ENCODE measurements at places on chromosomes 7 and 10. TPM values are rescaled to one million over a fixed set of nuclear protein-coding genes. Genes with fewer than 3 reads are reported as not detected.

GPR85 gene
- total RNA-seq, result not detected

TECPR1 gene
- 63.9 TPM for total RNA-seq

SPRN gene
- not detected for total RNA-seq

- no peaks in the 10 kb centered on the region for H3K36me3 ChIP-seq
- H3K27me3 ChIP-seq, result peaks cover 16% of the 10 kb centered on the region
- no peak overlapping the region for H3K4me3 ChIP-seq
- no peak for DNase-seq
- no peaks in the 10 kb centered on the region for H3K4me1 ChIP-seq
- no peak overlapping the region for H3K27ac ChIP-seq
Observed at GRCh38 chr7:90225181-90225580, 13.6 kb downstream of the STEAP2 start.

GRCh38 chr7:151490456-151491105 is 29.1 kb downstream of the RHEB start:
- H3K27me3 ChIP-seq, result no peaks in the 10 kb centered on the region
- H3K27ac ChIP-seq, result no peak overlapping the region
- no peak overlapping the region for H3K4me3 ChIP-seq
- H3K36me3 ChIP-seq, result peaks cover 39% of the 10 kb centered on the region
- peaks cover 14% of the 10 kb centered on the region for H3K4me1 ChIP-seq

GRCh38 chr10:92284112-92284704 is 6.7 kb downstream of the CPEB3 start:
- peak overlapping the region; percentile 15 for H3K4me3 ChIP-seq
- peaks cover 4% of the 10 kb centered on the region for H3K36me3 ChIP-seq
- no peaks in the 10 kb centered on the region for H3K27me3 ChIP-seq
- H3K27ac ChIP-seq, result peak overlapping the region; percentile 50
- peaks cover 21% of the 10 kb centered on the region for H3K4me1 ChIP-seq
- no peak for DNase-seq

GRCh38 chr10:11609492-11610093 is 1.9 kb downstream of the USP6NL start:
- peaks cover 57% of the 10 kb centered on the region for H3K27me3 ChIP-seq
- no peak overlapping the region for H3K27ac ChIP-seq
- no peaks in the 10 kb centered on the region for H3K36me3 ChIP-seq
- H3K4me3 ChIP-seq, result no peak overlapping the region
- no peak for DNase-seq
- peaks cover 36% of the 10 kb centered on the region for H3K4me1 ChIP-seq

DNA sequence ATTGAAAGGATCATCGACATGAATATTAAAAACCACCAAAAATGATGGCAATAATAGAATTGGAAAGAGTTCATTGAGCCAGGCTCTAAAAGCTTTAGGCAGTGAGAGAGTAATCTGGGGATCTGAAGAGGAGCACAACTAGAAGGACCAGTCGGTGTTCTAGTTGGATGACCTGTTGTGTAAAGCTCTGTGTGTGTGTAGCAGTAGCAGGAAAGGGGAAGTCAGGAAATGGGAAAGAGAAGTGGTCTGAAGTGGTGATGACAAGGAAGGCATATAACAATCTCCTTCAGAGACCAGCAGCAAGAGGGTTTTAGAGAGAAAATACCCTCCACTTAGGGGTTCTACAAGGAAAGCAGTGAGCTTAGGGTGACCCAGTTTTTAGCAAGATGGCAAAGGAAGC is 539.2 kb downstream of the HTR7 start:
- no peak overlapping the region for H3K4me3 ChIP-seq
- no peaks in the 10 kb centered on the region for H3K36me3 ChIP-seq
- H3K4me1 ChIP-seq, result no peaks in the 10 kb centered on the region
- H3K27ac ChIP-seq, result no peak overlapping the region

GRCh38 chr7:17600340-17600752 is 301.9 kb downstream of the AHR start:
- peaks cover 5% of the 10 kb centered on the region for H3K27me3 ChIP-seq
- H3K27ac ChIP-seq, result no peak overlapping the region
- no peaks in the 10 kb centered on the region for H3K36me3 ChIP-seq

GRCh38 chr10:89303161-89303560 is 1.3 kb downstream of the IFIT2 start:
- H3K27ac ChIP-seq, result no peak overlapping the region
- no peak for DNase-seq
- peak overlapping the region; percentile 82 for H3K4me3 ChIP-seq

DNA sequence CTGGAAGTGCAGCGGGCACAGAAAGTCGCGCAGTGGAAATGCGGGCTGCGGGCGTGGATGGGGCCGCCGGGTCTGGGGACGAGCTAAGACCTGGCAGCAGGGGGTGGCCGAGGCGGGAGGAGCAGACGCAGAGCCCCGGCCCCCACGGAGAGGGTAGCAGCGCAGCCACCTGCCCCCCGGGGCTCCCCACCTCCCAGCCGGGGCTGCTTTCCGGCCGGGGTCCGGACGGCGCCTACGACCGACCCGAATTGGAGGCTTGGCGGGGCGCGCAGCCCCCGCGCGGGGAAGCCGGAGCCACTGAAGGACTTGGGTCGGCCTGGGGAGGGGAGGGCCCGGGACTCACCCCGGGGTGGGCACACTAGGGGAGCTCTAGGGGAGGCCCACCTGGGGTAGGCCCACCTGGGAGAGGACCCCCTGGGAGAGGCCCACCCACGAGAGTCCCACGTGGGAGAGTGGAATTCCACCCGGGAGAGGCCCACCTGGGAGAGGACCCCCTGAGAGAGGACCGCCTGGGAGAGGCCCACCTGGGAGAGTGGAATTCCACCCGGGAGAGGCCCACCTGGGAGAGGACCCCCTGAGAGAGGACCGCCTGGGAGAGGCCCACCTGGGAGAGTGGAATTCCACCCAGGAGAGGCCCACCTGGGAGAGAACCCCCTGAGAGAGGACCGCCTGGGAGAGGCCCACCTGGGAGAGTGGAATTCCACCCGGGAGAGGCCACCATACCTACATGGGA is 854 bp upstream of the CFAP46 start:
- H3K27ac ChIP-seq, result no peak overlapping the region
- no peaks in the 10 kb centered on the region for H3K36me3 ChIP-seq
- H3K27me3 ChIP-seq, result peaks cover 34% of the 10 kb centered on the region
- peak overlapping the region; percentile 38 for H3K4me3 ChIP-seq
- DNase-seq, result no peak

DNA sequence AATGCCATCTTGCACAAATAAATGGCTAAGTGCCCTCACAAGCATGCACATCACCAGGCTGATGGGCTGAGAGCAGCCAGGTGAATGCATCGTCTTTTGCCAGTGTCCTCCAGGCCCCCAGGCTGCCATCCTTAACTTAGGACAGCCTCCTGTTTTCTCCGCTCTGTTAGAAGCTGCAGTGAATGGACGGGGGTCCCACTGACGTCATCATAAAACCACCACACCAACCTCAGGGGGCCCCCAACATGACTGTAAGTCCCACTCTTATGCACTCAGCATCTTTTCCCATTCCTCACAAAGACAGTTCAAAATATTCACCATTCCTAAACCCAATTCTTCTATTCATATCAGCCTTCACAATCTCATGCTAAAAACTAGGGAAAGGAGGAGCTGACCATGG is 34.4 kb downstream of the GLI3 start:
- H3K27me3 ChIP-seq, result no peaks in the 10 kb centered on the region
- no peaks in the 10 kb centered on the region for H3K4me1 ChIP-seq
- no peak overlapping the region for H3K27ac ChIP-seq
- H3K36me3 ChIP-seq, result no peaks in the 10 kb centered on the region

DNA sequence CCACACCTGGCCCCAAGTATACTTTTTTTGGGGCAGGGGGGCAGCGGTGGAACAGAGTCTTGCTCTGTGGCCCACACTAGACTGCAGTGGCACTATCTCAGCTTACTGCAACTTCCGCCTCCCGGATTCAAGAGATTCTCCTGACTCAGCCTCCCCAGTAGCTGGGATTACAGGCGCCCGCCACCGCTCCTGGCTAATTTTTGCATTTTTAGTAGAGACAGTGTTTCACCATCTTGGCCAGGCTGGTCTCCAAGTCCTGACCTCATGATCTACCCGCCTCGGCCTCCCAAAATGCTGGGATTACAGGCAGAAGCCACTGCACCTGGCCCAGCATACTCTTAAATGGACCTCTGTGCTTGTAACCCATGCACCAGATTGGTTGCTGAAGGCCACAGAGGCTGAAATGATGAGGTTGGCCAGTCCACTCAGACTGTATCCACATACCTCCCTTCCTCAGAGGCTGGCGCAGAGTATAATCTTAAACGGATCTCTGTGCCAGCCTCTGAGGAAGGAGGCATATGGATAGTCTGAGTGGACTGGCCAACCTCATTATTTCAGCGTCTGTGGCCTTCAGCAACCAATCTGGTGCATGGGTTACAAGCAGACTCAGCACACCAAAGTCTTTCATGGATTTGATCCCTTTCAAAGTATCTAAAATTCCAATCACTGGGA is 3.0 kb downstream of the CALN1 start:
- no peak overlapping the region for H3K27ac ChIP-seq
- H3K4me3 ChIP-seq, result no peak overlapping the region
- no peaks in the 10 kb centered on the region for H3K27me3 ChIP-seq
- no peaks in the 10 kb centered on the region for H3K4me1 ChIP-seq
- DNase-seq, result no peak

DNA sequence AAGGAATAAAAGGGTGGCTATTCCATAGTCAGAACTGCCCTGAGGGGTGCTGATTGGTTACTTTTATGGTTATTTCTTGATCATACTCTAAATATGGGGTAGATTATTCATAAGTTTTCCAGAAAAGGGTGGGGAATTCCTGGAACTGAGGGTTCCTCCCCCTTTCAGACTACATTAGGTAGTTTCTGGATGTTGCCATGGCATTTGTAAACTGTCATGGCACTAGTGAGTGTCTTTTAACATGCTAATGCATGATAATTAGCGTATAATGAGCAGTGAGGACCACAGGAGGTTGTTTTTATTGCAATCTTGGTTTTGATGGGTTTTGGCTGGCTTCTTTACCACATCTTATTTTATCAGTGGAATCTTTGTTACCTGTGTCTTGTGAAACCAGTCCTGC is 26.5 kb upstream of the POT1 start:
- H3K27ac ChIP-seq, result no peak overlapping the region
- no peaks in the 10 kb centered on the region for H3K4me1 ChIP-seq
- DNase-seq, result no peak
- no peaks in the 10 kb centered on the region for H3K36me3 ChIP-seq

GRCh38 chr10:75956624-75957023 is 525.2 kb downstream of the LRMDA start:
- no peak for DNase-seq
- H3K4me1 ChIP-seq, result no peaks in the 10 kb centered on the region
- H3K27ac ChIP-seq, result no peak overlapping the region
- H3K4me3 ChIP-seq, result no peak overlapping the region
- H3K27me3 ChIP-seq, result no peaks in the 10 kb centered on the region
- no peaks in the 10 kb centered on the region for H3K36me3 ChIP-seq

DNA sequence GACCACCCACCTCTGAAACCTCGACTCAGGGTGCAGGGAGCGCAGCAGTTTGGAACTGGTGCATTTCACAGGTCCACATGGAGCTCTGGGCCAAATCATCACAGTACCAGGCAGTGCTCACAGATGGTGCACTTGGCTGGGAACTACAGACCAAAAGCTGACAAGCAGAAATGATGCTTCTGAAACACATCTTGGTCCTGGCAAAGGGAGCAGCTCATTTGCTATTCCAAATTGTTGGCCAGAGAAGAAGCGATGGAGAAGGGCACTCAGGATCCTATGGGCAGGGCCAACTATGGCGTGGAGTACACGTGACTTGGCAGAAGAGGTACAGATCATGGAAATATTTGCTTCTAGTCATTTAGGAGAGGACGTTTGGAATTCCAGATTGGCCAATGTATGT is 383.9 kb downstream of the CALN1 start:
- no peaks in the 10 kb centered on the region for H3K27me3 ChIP-seq
- no peak for DNase-seq
- H3K36me3 ChIP-seq, result no peaks in the 10 kb centered on the region
- no peak overlapping the region for H3K4me3 ChIP-seq
- H3K27ac ChIP-seq, result no peak overlapping the region

DNA sequence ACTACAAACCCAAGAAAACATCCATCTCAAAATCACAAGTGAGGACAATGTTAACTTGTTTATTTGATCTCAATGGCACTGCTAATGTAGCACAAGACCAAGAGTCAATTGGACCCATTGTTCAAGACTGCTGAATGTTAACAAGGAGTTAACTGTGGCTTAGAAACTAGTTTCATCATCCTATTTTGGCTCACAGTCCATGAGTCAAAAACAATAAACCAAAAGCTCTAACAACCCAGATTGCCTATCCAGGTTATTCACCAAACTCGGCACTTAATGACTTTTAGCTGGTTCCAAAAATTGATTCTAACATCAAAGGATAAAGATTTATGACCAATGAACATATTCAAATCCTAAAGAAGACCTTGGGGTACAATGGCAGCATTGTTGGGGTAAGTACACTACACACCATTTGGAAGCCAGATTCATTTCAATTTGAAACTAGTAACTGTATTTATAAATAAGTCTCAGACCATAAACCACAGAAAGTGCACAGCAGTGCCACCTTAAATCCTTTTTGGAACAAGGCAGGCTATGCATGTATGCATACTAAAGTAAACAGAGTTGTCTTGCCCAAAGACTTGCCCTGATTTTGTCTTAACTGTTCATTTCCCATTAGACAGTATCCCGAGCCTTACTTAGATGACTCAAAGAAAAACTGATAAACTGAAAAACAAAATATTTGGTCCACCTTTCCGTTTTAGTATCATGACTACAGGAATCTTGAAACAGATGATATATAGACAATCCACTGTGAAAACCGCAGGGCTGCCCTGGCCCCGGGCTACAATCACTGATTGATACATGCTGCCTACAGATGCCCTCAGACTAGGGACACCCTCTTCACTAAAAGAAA is 84.5 kb downstream of the SRPK2 start:
- H3K4me3 ChIP-seq, result no peak overlapping the region
- H3K36me3 ChIP-seq, result peaks cover 11% of the 10 kb centered on the region
- peak; percentile 40 for DNase-seq

DNA sequence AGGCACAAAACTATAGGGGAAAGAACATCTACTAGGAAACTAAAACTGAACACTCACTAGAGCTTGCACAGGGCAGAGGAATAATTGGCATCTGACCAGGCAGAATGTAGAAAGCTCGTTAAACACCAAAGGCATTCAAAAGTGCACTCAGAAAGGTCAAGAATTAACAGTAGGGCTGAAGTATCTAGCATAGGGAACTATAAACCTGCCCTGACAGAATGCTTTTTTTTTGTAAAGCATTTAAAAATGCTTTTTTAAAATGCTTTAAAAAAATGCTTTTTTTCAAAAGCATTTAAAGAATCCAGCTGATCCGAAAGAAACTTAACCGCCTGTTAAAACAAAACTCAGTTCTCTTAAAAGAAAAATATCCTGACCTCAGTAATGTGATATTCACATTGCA is 74.6 kb upstream of the EGFR start:
- no peaks in the 10 kb centered on the region for H3K4me1 ChIP-seq
- no peaks in the 10 kb centered on the region for H3K27me3 ChIP-seq
- H3K4me3 ChIP-seq, result no peak overlapping the region
- no peak for DNase-seq
- H3K27ac ChIP-seq, result no peak overlapping the region
- H3K36me3 ChIP-seq, result no peaks in the 10 kb centered on the region

- H3K4me3 ChIP-seq, result peak within 1 kb of the TSS; percentile 47
- H3K4me1 ChIP-seq, result peaks cover 7% of the 10 kb centered on the region
- no peak within 1 kb of the TSS for H3K27ac ChIP-seq
- H3K36me3 ChIP-seq, result no peaks in the 10 kb centered on the region
- DNase-seq, result peak; percentile 79
Observed at GRCh38 chr7:98400542-98401340, at the start of gene BAIAP2L1. TSS of gene BAIAP2L1 (minus strand) at chr7:98401090. CDS start at chr7:98400852, 238 bp downstream.
